ENCODE measurements at places on chromosomes 4 and X.
A peak's percentile ranks its signal among the peaks of the same experiment; 100 is the strongest.

DNA sequence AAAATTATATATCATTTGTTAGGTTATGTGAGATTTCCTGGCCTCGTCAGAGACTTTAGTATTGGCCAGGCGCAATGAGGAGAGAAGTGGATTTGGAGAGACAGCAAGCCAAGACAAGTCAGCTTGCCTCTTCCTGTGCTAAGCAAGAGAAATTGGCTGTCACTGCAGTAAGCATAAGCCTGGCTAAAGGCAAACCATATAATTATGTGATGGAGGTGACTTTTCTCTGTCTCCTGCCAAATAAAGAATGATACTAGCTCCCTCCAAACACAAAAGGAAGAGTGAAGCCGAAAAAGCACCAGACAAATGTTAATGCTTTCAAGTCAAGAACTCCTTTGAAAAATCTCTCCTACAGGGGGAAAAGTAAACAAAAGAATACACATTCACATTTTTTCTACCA lies 2246.0 kb downstream of the ARAP2 start:
- DNase-seq, result no peak

DNA sequence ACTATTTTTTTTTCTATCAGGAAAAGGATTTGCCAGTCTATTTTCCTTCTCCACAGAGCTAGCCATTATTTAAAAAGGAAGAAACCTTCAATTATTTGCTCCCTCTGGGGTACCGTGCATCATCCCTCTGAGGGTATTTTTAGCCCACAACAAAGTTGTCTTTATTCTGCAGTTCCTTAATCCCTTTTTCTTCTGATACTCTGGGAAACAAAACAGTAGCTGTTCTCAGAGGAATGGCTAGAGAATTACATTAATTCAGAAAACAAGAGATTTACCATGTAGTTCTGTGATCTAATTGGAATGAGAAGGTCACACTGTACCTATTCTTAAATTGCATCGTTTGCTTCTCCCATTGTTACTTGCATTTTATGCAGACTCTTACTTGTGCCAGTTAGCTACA lies 1056.7 kb downstream of the STIM2 start:
- no peak for DNase-seq

DNA sequence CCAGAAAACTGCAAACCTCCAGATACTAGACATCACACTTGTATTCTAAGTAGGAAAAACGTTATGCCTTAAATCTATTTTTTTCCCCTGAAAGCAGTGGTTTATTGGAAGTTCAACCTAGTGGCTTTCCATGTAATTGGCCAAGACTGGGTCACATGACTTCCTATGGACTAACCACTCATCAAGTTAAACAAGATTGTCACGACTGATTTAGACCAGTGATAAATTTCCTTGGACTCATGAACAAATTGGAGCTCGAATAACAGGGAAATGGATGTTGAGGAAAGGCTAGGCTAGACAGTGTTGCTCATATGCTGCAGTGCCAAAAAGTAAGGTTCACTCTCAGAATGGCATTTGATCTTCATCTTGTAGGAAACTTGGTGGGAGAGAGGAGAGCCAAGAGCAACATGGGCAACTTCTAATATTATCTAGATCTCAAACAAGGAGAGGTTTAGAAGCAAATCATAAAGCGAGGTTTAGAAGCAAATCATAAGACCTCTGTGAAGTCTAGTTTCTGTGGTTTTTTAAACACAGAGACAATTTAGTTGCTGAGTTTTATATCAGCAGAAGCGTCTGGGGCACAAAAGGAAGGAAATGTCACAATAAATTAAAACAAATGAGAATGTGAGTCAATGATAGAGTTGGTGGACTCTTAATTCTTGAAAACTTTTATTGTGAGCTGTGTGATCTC lies 165.6 kb upstream of the BOD1L1 start:
- no peak for DNase-seq

DNA sequence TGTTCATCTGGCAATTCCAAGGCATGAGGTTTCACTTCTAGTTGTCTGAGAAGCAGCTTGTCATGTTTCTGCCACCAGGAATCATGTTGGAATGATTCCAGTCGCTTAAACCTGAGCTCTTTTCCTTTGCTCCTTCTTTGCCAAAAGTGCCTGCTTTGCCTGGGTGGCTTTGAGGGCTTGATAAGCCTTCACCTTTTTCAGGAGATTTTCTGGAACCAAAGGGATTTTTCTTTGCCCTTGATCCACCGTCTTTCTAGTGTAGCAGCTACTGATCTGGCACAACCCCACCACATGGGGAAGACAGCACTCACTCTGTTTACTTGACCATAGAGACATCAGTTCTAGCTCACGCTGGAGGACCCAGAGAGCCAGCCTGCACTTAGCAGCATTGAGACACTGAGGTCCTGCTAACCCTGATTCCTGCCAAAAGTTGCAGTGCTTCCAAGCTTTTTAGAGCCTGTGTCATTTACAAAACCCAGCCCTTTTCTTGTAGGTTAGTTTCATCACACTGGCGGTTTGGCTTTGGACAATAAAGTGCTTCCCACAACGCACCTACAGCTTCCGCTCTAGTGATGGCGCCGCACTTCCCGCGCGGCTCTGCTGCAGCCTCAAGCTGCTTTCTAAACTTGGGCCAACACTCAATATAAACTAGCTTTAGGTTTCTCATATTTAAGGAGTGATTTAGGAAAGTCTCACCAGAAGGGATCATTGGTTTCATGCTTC lies 7.3 kb upstream of the CCNI start:
- no peak for DNase-seq

- DNase-seq, result no peak
These were observed 1.2 kb downstream of the GJB1 start for GRCh38 chrX:71224098-71224708.

- DNase-seq, result no peak
These were observed 47.2 kb downstream of the MAP7D3 start for GRCh38 chrX:136203951-136204350.

- no peak for DNase-seq
These were observed 111.9 kb downstream of the DCTD start for GRCh38 chr4:182805321-182805720.

DNA sequence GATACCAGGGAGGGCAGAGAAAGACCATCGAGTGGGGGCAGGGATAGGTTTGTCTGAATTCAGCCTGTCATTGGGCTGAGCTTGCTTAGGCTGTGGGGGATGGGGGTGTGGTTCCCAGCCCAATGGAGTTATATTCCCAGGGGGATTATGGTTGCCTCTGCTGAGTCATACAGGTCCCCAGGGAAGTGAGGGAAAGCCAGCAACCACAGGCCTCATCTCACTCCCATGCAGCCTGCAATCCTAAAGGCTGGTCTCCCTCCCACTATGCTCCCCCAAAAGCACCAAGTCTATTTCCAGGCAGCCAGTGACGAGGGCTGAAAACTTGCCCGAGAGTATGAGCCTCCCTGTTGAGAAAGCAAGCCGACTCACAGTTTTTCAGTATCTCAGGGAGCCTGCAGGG lies 39.3 kb downstream of the AFM start:
- DNase-seq, result no peak

- DNase-seq, result no peak
These were observed 78.2 kb upstream of the TET2 start for GRCh38 chr4:105068516-105068915.

DNA sequence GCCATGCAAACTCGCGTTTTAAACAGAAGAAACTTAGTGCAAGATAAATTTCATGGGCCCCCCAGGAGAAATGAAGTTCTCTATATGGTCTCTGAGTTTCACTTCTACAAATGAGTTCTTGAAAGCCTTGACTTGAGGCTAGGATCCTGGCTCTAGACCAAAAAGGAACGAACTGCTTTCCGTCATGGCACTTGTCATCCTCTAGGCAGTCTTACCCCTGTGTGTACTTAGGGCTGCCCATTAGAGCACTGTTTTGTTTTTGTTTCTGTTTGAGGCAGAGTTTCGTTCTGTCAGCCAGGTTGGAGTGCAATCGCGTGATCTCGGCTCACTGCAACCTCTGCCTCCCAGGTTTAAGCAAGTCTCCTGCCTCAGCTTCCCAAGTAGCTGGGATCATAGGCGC lies 29.0 kb downstream of the RNF4 start:
- no peak for DNase-seq

DNA sequence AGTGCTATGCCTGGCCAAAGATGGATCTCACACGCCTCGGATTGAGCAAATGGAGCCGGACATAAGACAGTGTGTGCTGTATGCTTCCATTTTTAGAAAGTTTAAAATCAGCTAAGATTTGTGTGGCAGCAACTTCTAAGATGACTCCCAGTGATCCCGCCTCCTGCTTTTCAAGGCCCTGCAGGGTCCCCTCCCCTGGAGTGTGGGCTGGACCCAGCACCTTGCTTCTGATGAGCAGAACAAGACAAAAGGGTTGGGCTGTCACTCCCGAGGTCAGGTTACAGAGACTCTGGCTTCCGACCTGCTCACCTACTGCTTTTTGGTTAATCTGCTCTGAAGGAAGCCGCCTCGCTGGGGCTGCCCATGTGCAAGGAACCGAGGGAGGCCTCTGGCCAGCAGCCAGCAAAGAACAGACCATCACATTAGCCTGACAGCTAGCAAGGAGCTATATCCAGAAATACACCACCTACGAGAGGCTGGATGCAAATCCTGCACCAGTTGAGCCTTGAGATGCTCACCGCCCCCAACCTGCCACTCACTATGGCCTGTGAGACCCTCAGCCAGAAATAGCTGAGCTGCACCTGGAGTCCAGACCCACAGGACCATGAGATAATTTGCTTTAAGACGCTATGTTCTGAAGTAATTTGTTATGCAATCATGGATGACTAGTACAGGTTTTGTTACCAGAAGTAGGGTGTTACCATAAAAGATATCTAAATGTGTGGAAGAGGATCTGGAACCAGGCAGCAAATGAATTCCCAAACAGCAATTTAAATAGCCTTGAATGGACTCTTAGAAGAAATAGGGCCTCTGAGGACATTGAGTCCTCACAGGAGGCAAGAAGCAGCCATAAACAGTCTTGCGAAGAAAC lies 47.6 kb downstream of the CRMP1 start:
- DNase-seq, result no peak

DNA sequence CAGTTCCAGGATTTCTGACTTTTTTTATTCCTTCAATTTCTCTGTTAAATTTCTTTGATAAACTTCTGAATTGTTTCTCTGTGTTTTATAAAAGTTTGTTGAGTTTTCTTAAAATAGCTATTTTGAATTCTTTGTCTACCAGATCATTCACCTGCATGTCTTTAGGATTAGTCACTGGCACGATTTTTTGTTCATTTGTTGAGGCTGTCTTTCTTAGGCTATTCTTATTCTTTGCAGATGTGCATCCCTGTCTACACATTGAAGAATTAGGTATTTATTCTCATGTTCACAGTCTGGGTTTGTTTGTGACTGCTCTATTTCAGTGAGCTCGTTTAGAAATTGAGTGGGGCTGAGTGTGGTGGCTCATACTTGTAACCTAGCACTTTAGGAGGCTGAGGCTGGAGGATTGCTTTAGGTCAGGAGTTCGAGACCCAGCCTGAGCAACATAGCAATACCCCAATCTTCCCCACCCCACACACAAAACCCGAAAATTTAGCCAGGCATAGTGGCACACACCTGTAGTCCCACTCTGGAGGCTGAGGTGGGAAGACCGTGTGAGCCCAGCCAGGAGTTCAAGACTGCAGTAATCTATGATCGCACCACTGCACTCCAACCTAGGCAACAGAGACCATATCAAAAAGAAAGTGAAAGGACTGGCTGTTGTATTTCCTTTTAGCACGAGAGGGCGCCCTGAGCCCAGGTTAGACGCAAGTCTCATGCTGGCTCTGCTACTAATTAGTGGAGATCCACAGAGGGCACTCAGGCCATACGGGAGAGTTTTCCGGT lies 42.0 kb downstream of the F8 start:
- DNase-seq, result peak; percentile 81

GRCh38 chrX:30504309-30504708 lies 73.3 kb downstream of the TASL start:
- DNase-seq, result peak; percentile 2

- no peak for DNase-seq
These were observed 99.0 kb downstream of the AREG start for GRCh38 chr4:74543983-74544382.

- no peak for DNase-seq
These were observed 63.1 kb upstream of the GPR78 start for GRCh38 chr4:8516996-8517550.

DNA sequence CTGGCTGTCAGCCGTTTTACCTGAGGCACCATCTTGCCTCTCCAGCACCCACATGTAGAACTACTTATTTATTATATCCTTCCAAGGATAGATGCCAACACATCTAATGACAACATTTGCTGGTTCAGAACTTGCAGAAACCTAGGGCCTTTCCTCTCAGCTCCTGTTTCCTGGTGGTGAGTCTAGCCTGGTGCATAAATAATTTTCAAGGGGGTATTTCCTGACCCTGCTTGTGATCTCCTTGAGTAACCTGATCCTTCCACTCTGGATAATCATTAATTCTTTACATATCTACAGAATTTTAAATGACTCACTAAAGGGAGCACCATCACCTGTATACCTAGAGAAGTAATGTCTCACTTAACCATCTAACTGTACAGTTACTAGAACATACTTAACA lies 153.4 kb downstream of the PPARGC1A start:
- DNase-seq, result no peak

GRCh38 chrX:118350706-118351105 lies 4.8 kb downstream of the WDR44 start:
- no peak for DNase-seq

GRCh38 chr4:6192245-6192644 lies 8.1 kb downstream of the JAKMIP1 start:
- no peak for DNase-seq

DNA sequence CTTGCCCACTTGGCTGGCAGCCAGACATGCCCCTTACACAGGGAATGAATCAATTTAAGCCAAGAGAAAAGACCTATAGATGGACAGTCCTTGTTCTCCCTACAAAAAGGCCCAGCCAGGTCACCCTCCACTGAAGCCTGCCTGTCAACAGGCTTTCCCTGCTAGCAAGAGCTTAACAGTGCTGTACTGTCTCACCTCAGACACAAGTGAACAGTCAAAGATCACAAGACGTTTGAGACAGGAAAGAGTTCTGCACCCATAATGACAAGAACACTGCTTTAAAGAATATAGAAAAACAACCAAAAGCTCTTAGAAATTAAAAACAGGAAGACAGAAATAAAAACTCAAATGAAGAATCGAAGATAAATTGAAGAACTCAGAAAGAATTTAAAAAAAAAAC lies 4.6 kb downstream of the RNF175 start:
- DNase-seq, result no peak

GRCh38 chr4:8282742-8283141 lies 13.2 kb downstream of the HTRA3 start:
- no peak for DNase-seq

- no peak for DNase-seq
These were observed 658.1 kb downstream of the GRID2 start for GRCh38 chr4:92961881-92962280.

DNA sequence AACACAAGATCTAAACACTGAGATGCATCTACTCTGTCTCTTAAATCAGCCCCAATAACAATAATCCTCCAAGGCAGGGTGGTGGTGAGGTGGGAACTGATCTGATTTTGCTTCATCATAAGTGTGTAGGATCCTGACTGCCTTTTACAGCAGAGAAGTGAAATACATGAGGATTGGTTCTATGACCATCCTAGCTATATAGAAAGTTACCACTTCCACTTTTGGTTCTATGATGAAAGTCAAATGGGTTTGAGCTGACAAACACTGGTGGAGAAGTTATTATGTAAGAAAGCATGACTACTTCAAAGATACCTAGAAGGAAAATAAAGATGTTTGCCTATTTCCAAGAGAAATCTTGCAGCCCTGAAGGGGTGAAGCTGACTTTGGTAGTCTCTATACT lies 181.6 kb downstream of the NKX6-1 start:
- DNase-seq, result no peak

- DNase-seq, result no peak
These were observed 415.1 kb upstream of the MAD2L1 start for GRCh38 chr4:120481756-120482155.

GRCh38 chr4:2689825-2690700 lies 66.1 kb downstream of the TNIP2 start:
- DNase-seq, result no peak

GRCh38 chrX:47960406-47960805 lies 43.4 kb downstream of the ZNF182 start:
- DNase-seq, result no peak
